Hippocampal formation (tissue), 2 donors: ENCODE measurements at places on chromosomes 11 and 22.

- no peak for DNase-seq
Measured at GRCh38 chr11:66743271-66743968, 14.4 kb upstream of the SPTBN2 start.

- DNase-seq = no peak
Measured at GRCh38 chr11:116990061-116990473, 108.2 kb downstream of the SIK3 start.

DNA sequence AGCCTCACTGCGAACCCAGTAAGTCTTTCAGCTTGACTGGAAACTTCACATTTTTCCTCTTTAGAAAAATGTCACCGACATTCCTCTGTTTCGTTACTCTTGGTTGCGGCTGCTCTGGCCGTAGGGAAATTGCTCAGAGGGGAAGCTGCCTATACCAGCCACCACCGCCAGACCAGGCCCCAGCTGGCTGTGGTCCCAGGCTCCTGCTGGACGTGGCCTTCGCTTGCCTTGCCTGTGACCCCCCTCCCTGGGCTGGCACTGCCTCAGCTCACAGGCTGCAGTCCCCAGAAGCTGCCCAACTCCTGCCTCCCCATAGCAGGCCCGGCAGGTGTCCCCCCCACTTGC, 197.8 kb downstream of the MN1 start:
- no peak for DNase-seq

DNA sequence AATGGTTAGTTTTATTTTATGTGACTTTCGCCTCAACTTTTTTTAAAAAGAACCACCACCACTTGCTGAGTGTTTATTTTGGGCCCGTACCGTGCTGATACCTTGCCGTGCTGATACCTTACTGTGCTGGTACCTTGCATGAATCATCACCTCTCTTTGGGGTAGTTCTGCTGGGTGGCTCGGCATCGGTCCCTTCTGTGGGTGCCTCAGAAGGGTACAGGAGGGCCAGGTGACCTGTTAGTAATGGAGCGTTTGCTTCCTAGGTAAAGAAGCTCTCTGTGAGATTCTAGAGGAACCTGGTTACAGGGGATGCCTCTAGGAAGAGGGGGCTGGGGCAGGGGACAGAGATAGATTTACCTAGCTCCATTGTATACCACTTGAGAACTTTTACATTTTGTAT, 17.1 kb downstream of the TOM1 start:
- DNase-seq = no peak

DNA sequence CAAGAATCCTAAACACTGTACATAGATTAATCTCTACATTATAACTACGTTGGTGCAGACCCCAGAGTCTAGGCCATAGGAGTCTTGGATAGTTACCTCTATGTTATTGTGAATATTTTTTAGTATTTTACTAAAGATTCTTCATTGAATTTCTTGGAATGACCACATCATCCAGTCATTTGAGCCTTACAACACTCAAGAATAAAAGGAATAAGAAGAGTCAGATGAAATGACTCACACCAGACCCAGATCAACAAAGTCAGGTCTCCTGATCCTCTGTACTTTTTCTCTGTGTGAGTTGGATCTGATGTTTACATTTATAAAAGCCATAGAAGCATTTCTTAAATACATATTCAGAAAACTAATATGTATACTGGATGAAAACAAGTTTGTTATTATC, 179.2 kb upstream of the ARHGAP20 start:
- DNase-seq = no peak

DNA sequence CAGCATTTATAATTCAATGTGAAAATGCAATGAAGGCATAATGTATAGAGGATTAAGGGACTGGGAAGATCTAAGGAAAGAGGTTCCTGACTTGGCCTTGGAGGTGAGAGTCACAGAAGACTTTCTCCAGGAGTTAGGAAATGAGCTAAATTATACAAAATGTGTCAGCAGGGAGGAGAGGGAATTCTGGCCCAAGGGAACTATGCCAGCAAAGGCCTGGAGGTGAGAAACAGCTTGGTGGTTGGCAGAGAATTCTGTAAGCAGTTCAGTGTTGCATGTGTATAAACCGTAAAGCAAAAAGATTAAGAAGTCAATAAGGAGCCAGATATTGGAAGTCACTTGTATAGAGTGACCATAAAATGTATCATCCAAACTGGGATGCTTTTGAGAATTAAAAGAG, 142.2 kb upstream of the SESN3 start:
- DNase-seq = no peak

DNA sequence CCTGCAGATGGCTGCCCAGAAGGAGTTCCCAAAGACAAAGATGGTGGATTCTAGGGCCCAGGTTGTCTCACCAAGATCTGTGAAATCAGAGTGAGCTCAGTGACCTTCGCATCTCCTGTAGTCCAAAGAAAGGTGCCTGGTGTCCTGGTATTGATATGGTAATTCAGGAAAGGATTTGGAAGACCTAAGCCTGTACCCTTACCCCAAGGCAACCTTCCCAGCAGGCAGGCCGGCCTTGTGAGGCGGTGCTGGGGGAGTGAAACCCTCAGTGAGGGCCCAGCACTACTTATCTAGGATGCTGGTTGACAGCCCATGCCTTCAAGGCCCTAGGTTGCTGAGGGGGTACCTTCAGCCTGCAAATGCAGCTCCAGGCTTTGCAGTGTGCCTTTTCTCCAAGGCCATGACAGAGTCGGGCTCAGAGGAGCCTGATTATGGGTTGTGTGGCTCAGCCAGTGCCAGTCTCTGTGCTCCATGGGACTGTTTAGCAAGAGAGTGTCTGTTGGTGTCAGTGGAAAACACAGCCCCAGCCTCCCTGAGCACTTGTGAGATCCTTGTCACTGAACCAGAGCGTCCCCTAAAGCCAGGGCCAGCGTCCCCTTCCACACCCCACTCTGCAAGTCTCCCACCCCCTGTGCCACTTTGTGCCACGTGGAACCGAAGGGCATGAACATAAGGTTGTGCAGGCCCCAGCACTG, 72.8 kb upstream of the MYOD1 start:
- DNase-seq = no peak
